Stimulated activated CD8-positive, alpha-beta memory T cell treated with anti-CD3 and anti-CD28 coated beads, Interleukin-7, amount 100 ng/mL, for 4 hours (primary cell): ENCODE measurements at places on chromosomes 11 and 22.

DNA sequence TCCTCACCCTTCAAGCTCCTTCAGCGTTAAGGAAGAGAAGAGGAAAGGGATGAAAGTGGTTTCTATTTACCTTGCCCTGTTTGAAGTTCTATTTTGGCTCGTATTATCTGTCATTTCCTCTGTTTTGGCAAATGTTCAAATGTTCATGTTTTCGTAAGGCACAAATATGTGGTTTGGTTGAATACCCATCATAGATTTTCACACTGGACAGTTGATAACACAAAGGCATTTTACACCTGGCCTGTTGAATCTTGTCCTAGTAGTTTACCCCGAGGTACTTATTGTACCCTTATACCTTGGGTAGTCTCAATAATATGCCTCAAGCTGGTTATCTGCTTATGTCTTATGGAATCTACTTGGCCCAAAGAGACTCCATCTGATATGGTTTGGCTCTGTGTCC is 706.9 kb downstream of the METTL15 start:
- DNase-seq: no peak

- DNase-seq: no peak
Observed at GRCh38 chr22:27378995-27379394, 422.6 kb downstream of the MN1 start.

DNA sequence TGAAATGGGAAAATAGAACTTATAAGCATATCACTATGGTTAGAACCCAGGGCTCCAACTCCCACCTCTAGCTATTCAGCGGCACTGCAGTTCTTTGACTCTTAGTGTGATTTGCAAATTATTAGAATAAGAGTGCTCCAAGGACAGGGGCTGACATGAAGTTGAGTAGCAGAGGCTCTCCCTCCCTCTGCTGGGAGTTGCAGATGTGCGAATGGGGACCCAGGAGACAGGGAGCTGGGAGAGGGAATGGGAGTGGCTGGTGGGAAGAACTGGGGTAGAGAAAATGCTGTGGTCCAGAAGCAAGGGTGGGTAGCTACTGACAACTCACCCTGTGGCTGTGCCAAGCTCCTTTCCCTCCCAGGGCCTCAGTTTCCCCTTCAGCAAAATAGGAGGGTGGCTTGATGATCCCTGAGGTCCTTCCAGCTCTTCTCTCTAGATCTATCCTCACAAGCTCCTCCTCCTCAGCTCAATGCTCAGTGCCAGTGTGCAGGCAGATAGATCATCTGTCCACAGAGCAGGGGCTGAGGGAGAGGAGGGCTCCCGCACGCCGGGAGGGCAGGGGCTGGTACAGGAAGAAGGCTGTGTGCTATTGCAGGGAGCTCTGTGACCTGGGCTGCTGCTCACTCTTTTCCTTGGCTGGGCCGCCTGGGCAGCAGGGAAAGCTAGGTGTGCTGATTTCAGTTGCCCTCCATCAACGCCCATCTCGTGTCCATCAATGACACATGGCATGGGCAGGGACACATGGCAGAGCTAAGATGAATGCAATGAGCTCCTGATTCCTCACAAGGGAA is 99.0 kb downstream of the NECTIN1 start:
- no peak for DNase-seq

GRCh38 chr11:117704395-117705100 is 92.5 kb downstream of the DSCAML1 start:
- DNase-seq: no peak

- no peak for DNase-seq
Observed at GRCh38 chr11:12354750-12355545, 22.4 kb upstream of the PARVA start.

- DNase-seq: no peak
Observed at GRCh38 chr11:36109590-36109849, 165.7 kb downstream of the LDLRAD3 start.

DNA sequence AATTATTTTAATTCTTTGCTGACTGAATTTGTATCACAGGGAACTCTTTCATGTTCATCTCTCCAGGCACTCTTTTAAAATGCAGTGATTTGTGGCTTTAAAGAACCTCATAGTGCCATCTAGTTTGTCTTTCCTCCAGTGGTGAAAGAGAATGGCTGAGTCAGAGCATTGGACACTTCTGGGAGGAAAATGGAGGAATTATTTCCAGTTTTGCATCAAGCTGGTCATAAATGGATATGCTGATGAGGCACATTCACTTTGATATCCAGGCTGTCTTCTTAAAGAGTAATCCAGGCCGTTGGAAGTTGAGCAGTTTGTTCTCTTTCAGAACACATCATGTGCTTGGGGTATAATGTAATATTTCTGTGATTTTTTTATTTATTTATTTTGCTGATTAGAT is 273.7 kb downstream of the DDX10 start:
- DNase-seq: no peak

DNA sequence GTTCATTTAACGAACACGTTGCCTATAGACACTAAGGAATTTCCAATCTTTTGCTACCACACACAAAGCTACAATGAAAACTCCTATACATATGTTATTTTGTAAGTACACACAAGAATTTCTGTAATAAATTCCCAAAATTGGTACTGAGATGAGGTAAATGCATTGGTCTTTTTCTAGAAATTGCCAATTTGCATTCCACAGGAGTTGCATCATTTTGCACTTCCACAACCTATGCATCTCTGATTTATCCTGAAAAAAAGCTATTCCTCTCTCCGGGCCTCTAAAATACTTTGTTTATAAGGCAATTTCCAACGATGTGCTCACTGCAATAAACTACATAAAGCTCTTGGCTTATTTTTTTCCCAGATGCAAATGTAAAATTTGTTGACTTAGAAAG is 24.9 kb downstream of the IMMP1L start:
- DNase-seq: no peak

- DNase-seq: no peak
Observed at GRCh38 chr11:46976182-46976854, 39.8 kb downstream of the CSTPP1 start.

DNA sequence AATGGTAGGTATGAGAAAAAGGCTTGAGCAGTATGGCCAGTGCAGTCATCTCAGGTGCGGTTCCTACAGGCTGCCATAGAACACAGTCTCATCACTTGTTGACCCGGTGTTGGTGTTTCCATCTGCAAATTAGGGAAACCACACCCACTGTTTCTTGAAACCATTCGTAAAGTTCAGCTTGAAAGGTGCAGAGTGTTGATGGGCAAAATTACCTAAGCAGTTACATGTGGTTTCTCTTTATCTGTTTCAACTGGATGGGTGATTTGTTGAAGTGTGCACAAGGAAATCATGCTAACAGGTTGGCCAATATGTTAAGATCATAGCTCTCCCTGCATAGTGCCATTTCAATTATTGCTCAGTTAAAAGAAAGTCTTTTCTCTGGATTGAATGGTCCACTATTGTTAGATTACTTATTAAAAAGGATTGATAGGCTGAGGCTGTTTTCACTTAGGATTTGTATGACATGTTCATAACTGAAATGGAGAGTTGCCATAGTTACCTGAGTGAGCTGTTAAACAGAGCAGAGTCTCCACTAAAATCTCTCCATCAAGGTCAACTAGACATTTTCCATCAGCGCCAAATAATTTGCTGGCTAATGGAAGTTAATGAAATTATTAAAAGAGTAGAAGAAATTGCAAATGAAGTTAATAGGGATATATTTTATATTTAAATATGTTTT is 203.1 kb upstream of the MTMR2 start:
- no peak for DNase-seq

- DNase-seq: no peak
Observed at GRCh38 chr11:76610871-76611475, 59.6 kb downstream of the LRRC32 start.

DNA sequence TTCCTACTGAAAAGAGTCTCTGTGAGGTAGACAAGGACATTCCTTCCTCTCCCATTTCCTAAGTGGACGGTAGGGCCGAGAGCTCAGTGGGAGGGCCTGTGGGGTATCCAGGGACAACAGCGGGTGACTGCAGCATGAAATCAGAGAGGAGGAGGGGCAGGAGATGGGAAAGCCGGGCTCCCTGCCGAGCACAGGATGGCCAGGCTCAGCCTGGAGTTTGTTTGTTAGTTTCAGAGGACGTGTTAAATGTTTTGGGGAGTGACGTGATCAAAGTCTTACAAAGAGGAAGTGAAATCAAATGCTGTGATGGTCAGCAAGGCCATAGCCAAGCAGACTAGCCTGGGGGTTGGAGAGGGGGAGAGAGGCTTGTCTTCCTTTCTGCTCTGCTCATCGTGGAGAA is 152.7 kb downstream of the ADAMTS15 start:
- DNase-seq: no peak

GRCh38 chr11:73883856-73884255 is 7.1 kb downstream of the PAAF1 start:
- DNase-seq: no peak

GRCh38 chr11:112620621-112621394 is 340.4 kb upstream of the NCAM1 start:
- no peak for DNase-seq
